ENCODE measurements at places on chromosomes 1 and 21.

- peak; percentile 57 for DNase-seq
These were observed 359.3 kb downstream of the ADGRL2 start for GRCh38 chr1:82160036-82160435.

DNA sequence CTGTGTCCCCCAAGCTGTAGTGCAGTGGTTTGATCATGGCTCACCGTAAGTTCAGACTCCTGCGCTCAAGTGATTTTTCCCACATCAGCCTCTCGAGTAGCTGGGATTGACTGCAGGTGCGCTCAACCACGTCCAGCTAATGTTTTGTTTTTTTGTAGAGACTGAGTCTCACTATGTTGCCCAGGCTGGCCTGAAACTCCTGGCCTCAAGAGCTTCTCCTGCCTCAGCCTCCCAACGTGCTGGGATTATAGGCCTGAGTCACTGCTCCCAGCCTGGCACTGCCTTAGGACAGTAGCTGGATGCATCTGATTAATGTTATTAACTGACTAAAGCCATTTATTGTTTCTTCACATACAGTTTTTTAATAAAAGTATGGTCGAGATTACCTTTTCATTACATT is 40.2 kb downstream of the RNF11 start:
- DNase-seq, result no peak

- no peak for DNase-seq
These were observed 85.2 kb upstream of the HMCN1 start for GRCh38 chr1:185648858-185649589.

GRCh38 chr1:160887071-160887470 is 2.1 kb upstream of the ITLN1 start:
- no peak for DNase-seq

- DNase-seq, result no peak
These were observed 138.9 kb downstream of the LHX8 start for GRCh38 chr1:75273110-75273509.

DNA sequence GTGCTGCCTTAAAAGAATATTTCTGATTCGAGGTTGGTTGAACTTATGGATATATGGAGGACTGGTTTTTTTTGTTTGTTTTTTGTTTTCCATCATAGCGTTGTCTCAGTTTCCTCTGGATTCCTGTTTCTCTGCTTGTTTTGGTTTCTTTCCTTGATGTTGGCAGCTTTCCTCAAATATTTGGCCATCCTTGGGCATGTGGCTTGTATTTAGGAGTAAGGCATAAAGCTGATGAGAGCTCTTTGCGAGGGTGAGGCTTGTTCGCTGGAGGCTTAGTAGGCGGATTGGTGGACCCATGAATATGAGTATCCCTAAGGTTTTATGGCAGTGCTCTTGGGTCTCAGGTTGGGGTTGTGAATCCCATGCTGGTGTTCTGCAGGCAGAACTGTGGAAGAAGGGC is 22.9 kb downstream of the DYRK1A start:
- DNase-seq, result no peak

DNA sequence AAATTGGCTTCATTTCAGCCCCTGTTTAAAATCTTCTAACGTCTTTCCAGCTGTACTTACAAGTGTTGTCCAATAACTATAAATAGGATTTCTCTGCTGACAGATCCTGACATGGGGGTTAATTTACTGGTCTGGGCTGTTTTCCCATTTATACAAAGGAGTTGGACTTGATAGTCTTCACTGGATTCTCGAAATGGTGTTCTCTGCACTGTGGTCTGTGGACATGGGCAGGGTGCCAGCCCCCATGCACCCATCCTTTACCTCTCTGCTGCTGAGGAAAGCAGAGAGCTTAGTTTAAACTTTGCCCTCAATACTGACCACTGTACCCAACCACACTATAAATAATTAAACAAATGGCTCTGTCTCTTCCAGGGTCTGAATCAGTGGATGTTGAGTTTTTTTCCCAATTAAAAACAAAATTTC is 5.2 kb downstream of the DIO1 start:
- peak; percentile 86 for DNase-seq

DNA sequence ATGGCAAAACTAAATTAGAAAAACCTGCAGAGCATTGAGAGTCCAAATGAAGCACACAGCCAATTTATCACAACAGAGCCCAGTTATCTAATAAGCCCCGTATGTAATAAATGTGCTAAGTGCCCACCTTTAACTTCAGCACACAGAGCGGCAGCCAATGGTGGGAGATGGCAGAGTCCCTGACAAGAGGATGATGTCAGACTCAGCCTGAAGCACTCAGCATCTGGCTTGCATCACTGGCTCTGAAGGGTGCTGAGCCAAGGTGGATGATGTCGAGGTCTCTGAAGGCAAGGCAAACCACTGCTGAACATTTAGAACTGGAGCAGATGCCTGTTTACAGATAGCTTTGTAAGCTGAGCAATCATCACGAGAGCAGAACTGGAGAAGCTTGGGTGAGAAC is 118.3 kb downstream of the NUF2 start:
- no peak for DNase-seq

DNA sequence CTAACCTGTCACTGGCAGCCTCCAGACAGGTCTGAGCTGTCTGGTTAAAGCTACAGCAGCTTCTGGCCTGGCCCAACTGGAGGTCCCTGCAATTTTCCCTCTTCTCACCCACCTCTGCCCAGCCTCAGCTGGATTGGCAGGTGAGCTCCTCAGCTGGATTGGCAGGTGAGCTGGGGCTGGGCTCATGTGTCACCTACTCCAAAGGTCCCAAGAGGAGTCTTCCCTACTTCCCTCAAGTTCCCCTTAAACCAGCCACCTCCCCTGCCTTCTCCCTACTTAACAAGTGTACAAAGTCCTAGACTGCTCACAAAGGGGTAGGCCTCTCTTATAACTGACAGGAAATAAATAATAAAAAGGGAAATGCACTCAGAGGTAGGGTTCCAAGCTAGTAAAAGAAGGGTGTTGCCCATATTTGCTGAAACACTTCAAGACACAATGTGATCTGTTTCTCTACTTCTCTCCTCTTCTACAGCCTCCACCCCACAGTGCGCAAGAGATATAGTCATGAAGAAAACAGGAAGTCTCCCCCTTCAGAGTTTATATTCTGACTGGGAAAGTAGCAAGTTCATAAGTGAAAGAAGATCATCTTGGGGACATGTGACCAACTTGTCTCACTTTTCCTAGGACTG is at the start of gene GPA33:
GPA33 (minus strand) TSS at position 64 of the 629 bp plus-strand sequence. CDS start 90 bp downstream, outside the sequence.
- no peak for DNase-seq

DNA sequence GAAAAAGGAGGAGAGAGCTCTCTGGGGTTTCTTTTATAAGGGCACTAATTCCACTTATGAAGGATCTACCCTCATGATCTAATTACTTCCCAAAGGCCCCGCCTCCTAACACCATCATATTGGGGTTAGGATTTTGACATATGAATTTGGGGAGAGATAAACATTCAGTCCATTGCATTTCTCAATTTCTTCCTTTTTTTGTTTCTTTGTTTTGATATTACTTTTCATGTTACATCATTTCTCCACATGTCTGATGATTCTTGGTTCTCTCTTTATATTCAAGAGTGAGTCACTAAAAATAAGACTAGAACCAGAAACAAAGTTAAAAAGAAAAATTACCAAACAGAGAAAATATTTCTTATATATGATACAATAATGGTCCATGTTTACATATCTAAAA is 63.2 kb upstream of the DUSP10 start:
- no peak for DNase-seq

- no peak for DNase-seq
These were observed 35.0 kb upstream of the TDRD10 start for GRCh38 chr1:154466921-154467417.

GRCh38 chr21:15682186-15682895 is 47.4 kb upstream of the USP25 start:
- peak; percentile 78 for DNase-seq

DNA sequence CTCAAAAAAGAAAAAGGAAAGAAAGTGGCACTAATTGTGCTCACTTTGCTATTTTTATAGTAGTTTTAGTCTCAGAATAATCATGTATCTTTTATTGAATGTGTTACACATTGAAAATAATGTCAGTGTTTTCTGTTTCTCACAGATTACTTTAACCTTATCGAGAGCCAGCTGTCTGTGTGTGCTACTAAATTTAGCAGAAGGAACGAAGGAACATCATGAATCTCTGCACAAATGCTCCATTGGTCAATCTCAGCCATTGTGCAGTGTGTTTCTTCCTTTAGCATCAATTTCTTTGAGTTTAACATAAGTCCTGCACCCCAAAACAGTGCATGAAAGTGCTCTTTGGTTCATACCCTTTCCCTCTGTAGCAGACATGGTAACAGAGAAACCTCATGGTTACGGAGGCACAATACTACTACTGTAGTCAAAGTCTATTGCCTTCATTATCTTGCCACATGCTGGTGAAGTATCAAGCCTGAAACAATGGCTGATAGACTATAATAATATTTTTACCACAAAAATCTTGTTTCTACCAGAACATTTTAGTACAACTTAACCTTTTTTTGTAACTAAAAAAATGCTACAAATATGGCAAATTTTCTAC is 310.0 kb downstream of the HMCN1 start:
- no peak for DNase-seq

DNA sequence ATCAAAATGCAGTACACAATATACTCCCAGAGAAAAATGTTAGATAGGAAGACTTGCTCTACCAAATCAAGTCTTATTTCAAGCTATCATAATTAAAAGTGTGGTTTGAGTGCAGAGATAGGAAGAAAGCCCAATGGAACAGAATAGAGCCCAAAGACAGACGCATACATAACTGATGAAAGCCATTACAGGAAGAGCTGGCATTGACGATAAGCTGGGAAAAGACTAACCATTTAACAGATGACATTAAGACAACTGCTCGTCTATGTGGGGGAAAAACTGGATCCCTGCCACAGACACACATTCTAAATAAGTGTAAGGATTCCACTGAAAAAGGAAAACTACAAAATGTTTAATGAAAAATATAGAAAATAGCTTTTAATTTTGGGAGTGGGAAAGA is 85.5 kb downstream of the NGF start:
- DNase-seq, result no peak

DNA sequence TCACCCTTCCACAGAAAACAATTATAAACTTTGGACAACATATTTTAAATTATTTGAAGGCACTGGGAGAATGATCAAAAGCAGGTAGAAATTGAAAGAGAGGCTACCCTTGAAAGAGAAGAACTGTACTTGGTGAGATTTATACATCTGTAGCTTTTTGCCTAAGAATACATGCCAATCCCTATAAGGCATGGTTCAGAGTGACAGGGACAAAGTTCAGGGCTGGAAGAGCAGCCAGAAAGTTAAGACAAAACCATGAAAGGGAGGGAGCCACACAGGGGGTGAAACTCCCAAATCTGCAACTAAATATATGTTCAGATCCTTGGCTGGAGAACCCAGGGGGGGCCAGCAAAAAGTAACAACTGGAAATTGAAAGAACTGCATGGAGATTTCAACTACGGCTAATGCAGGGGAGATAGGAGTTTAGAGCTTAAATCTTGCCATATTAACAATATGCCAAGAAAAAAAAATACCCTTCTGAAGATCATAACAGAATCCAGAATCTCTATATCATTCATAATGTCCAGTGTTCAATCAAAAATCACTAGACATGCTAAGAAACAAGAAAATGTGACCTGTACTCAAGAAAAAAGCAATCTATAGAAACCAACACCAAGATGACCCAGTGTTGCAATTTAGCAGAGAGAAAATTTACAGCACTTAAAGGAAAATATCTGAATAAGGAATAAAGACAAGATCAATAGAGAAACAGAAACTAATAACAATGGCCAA is 25.5 kb downstream of the PACC1 start:
- no peak for DNase-seq
